Uterus (tissue), 4 donors: ENCODE measurements at places on chromosomes 4 and X. TPM values are rescaled to one million over a fixed set of nuclear protein-coding genes. Genes with fewer than 3 reads are reported as not detected.

GRCh38 chr4:141845901-141846300 lies 209.5 kb downstream of the IL15 start:
- H3K27me3 ChIP-seq = no peaks in the 10 kb centered on the region
- no peak for DNase-seq
- H3K4me3 ChIP-seq = no peak overlapping the region
- no peaks in the 10 kb centered on the region for H3K4me1 ChIP-seq

DNA sequence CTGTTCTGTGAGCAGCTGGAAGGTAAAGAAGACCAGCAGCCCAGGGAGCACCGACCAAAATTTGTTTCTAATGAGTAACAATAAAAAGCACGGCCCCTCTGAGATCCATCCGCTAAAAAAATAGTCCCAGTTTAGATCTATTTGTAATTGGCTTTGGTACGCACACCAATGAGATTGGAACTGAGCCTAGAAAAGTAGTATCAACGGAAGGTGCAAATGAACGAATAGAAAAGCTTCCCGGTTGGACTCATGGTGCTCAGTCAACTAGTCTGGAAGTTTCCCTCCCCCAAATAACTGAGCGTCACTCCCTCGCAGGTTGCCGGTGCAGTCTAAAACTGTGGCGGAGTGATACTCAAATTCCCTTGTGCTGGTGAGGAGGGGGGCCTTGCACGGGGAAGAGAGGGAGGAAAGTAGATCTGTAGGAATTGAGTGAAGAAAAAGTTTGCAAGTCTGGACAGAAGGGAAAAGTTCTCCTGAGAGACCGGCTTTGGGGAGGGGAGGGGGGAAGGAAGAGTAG lies at the start of gene COL4A5:
Gene COL4A5, plus strand, starts transcription at position 413 of the 517 bp plus-strand sequence. CDS start 288 bp downstream, outside the sequence.
- no peaks in the 10 kb centered on the region for H3K4me1 ChIP-seq
- DNase-seq = peak; percentile 59
- H3K4me3 ChIP-seq = peak within 1 kb of the TSS; percentile 50
- no peaks in the 10 kb centered on the region for H3K36me3 ChIP-seq
- H3K27ac ChIP-seq = peak within 1 kb of the TSS; percentile 85
- no peaks in the 10 kb centered on the region for H3K27me3 ChIP-seq

DNA sequence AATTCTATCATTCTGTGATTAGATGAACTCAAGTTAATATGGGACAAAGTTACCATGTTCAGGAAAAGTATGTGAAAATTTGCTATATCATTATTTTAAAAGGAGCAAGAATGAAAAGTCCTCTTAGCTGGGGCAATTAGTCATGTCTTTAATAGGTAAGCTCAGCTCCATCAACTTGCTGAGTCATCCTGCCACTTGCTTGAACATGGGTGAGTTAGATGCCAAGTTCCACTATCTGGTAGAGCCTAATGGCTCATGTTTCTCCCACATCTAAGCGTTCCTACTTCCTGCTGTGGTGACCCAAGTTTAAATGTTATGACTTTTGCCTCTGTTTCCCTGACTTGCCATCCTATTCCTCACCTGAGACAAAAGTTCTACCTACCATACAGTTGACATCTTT lies 276.8 kb downstream of the ZNF674 start:
- H3K36me3 ChIP-seq = no peaks in the 10 kb centered on the region
- no peak overlapping the region for H3K27ac ChIP-seq
- DNase-seq = no peak
- no peaks in the 10 kb centered on the region for H3K27me3 ChIP-seq
- H3K4me3 ChIP-seq = no peak overlapping the region

- no peaks in the 10 kb centered on the region for H3K36me3 ChIP-seq
- H3K27ac ChIP-seq = no peak overlapping the region
- no peaks in the 10 kb centered on the region for H3K27me3 ChIP-seq
These were observed 157.1 kb downstream of the TRIML1 start for GRCh38 chr4:188296331-188296730.

DNA sequence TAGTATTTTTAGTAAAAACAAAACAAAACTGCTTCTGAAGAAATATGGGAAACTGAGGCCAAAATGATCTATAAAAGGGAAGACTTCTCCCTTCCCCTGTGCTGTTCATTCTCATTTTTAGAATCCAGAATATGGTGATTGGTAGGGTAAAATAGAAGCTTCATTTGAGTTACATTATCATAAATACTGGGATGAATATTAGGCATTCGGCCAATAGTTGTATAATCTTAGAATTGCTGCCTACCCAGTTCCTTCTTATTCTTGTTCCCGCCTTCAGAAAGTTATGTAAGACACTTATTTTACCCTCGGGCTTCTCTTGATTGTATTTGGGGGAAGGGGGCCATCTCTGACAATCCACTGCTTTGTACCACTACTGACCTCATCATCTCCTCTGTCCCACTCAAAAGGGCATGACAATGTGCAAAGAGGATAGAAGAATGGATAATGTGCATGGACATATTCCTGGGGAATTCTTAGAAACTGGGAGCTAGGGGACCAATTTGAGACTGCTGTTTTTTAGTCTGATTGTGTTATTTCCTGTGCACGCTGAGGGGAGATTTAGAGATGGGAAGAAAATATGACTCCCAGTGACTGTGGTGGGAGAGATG lies 588 bp downstream of the ART3 start:
- DNase-seq = no peak
- H3K27ac ChIP-seq = no peak overlapping the region
- H3K4me3 ChIP-seq = no peak overlapping the region
- no peaks in the 10 kb centered on the region for H3K36me3 ChIP-seq
- no peaks in the 10 kb centered on the region for H3K4me1 ChIP-seq
- no peaks in the 10 kb centered on the region for H3K27me3 ChIP-seq

DNA sequence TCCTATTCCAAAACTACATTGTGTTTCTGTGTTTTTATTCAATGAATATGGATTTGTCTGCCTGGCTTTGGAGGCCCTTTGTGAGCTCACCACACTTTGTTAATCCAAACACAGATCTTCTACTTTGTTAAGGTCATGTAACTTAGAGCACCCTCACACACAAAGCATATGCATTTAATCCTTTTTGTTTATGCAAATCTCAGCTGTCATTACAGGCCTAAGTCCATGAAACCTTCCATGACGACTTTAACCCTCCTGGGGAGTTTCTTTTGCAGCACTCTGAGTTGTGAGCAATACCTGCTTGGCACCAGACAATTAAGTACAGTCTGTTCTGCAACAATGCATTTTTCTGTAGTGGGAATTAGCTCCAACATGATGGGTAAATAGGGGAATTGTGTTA lies 14.9 kb downstream of the CCSER1 start:
- H3K4me1 ChIP-seq = no peaks in the 10 kb centered on the region
- H3K27me3 ChIP-seq = no peaks in the 10 kb centered on the region
- H3K36me3 ChIP-seq = no peaks in the 10 kb centered on the region
- no peak overlapping the region for H3K4me3 ChIP-seq
- H3K27ac ChIP-seq = no peak overlapping the region

DNA sequence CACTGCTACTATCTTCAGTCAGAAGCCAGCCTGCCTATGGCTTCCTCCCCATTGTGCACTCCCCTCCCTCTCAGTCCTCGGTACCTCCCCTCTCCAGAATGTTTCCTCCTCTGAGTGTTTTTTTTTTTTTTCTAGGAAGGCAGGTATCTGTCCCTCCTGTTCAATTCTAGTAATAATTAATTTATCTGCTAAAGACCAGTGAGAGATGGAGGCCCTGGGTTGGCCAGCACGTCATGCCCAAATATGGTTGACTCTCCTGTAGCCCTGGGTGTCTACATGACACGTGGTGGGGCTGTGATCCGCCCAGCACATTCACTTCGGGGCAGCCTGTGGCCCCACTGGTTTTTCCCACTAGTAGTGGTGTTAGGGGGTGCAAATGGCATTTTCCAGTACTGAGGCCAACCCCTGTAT lies 1.8 kb downstream of the FLNA start:
- H3K27ac ChIP-seq = peak overlapping the region; percentile 98
- peak overlapping the region; percentile 56 for H3K4me3 ChIP-seq
- no peaks in the 10 kb centered on the region for H3K27me3 ChIP-seq
- H3K4me1 ChIP-seq = no peaks in the 10 kb centered on the region

The PNMA6F gene
- not detected for total RNA-seq

The S100G gene
- not detected for total RNA-seq

The SSX4 gene
- total RNA-seq = not detected
